ENCODE measurements at places on chromosomes 5 and 9.

GRCh38 chr5:82301190-82301589 lies 23.0 kb upstream of the RPS23 start:
- no peak for DNase-seq

DNA sequence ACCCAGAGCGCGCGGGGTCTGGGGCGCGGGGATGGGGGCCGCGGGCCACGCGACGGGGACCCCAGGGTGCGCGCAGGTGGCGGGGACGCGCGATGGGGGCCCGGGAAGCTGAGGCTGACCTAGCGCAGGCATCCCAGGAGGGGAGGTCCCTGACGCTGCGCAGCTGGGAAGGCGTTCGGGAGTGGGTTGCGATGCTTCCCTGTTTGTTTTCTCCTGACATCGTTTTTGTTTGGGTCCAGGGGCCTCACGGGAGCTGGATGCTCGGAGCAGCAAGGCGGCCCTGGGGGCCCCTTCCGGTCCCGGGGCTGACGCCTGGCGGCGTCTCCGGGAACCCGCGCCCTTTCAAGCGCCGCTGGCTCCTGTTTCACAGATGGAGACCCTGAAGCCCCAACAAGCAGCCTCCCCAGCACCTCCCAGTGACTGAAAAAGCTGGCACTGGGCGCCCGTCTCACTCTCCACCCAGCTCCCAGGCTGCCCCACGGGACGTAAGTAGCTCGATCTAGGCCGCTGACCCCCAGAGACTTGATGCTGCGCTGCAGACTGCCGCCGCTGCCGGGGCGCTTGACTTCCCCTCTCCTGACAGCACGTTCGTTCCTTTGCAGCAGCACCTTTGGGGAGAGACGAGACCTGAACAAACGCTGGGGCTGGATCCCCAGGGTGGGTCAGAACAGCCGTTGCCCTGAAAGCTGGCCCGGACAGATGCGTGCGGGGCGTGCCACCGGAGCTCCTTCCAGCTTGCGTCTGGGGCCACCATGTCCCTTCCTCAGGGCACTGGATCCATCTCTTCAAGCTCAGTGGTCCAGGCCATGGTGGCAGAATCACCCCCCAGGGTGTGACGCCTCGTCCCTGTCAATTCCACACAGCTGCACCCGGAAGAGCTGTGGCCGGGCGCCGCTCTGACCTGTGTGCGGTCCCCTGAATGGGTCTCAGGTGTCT lies 593 bp downstream of the BRD3OS start:
- peak; percentile 42 for DNase-seq

GRCh38 chr5:16791036-16791705 lies 144.9 kb downstream of the MYO10 start:
- peak; percentile 35 for DNase-seq

GRCh38 chr9:99035313-99035712 lies 69.6 kb upstream of the TGFBR1 start:
- DNase-seq = no peak

DNA sequence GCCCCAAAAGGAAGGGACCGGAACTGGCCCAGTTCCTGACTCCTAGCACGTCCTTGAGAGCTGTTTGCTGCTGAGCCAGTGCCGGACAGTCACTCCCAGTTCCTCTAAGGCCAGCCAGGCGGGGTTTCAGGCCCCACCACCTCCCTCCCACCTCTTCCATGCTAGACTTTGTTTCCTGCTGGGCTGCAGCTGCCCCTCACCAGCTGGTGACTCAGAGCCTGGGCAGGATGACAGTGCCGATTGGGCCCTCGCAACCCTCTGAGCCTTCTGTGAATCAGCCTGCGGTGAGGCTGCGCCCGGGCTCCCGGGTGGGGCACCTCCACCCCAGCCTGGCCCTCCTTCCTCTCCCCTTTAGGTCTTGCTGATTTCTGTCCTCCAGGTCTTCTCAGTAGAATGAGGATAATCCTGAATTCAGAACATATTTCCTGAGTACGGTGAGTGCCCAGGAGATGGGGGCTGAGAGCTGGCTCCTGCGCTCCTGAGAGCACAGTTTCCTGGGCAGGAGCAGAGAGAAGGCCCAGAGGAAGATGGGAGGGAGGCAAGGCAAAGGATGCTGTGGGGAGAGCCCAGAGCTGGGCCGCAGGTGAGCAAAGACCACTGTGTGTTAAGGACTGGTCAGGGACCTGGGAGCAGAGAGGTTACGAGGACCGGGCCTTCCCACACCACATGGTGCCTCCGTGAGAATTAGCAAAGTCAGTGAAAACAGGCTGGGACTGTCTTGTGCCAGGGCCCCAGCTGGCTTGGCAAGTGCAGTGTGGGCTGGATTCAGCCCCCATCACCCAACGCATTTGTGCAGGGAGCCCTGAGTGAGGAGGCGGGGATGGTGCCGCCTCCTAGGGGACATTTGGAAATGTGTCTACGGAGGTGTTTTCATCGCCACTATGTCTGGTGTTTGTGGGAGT lies 32.9 kb upstream of the STXBP1 start:
- peak; percentile 84 for DNase-seq

GRCh38 chr5:16894236-16895057 lies 41.6 kb downstream of the MYO10 start:
- DNase-seq = no peak

DNA sequence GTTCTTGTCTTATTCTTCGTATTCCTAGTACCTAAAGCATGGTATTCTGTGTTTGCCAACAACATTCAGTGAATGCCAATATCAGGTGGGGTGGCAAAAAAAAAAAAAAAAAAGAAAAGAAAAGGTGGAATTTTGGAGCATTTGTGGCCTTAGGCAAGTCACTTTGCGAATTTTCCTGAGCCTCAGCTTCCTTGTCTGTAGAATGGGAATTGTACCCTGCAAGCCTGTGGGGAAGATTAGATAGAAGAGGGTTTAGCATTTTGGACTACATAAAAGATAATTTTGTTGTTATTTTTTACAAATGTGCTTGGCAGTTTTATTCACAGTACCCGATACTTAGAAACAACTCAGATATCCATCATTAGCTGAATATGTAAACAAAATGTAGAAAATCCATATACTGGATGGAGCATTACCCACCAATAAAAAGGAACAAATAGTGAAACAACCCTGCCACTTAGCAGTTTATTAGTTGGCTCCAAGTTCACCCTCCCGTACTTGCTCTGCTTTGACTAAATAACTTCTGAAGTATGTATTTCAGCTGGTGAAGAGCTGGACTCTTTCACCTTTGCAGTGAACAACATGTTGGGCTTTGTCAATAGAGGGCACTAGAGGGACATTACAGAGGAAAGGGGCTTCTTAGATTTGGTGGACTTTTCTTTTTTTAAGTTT lies 13.6 kb downstream of the UBE2D2 start:
- DNase-seq = peak; percentile 62

GRCh38 chr5:127415034-127415433 lies 102.4 kb upstream of the PRRC1 start:
- no peak for DNase-seq

- no peak for DNase-seq
Measured at GRCh38 chr5:57836331-57836730, 353.7 kb upstream of the ACTBL2 start.

DNA sequence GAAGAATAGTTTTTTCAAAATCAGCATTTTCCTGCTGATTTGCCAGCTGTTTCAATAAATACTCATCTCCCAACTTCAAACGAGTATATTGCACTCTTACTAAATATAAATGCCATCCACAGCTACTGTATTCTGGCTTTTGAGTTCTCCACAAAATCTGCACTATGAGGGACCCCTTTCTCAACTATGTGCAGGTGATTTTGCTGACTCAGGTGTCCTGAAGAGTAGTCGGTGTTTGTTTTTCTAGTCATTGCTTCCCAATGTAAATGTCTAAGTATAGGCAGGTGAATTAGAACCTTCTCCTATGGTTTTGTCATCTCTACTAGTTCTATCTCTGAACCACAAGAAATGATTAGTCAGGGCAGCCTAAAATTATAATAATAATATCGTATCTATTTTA lies 616.8 kb upstream of the MEF2C start:
- DNase-seq = no peak

GRCh38 chr5:141945511-141946051 lies 12.4 kb downstream of the PCDH12 start:
- no peak for DNase-seq

GRCh38 chr5:68230285-68230684 lies 14.7 kb downstream of the PIK3R1 start:
- DNase-seq = no peak

- no peak for DNase-seq
Measured at GRCh38 chr5:5220901-5221631, 80.9 kb downstream of the ADAMTS16 start.

- DNase-seq = no peak
Measured at GRCh38 chr9:124013309-124014210, 2.0 kb downstream of the LHX2 start.

GRCh38 chr9:33458444-33458843 lies 11.1 kb upstream of the AQP3 start:
- DNase-seq = peak; percentile 89

DNA sequence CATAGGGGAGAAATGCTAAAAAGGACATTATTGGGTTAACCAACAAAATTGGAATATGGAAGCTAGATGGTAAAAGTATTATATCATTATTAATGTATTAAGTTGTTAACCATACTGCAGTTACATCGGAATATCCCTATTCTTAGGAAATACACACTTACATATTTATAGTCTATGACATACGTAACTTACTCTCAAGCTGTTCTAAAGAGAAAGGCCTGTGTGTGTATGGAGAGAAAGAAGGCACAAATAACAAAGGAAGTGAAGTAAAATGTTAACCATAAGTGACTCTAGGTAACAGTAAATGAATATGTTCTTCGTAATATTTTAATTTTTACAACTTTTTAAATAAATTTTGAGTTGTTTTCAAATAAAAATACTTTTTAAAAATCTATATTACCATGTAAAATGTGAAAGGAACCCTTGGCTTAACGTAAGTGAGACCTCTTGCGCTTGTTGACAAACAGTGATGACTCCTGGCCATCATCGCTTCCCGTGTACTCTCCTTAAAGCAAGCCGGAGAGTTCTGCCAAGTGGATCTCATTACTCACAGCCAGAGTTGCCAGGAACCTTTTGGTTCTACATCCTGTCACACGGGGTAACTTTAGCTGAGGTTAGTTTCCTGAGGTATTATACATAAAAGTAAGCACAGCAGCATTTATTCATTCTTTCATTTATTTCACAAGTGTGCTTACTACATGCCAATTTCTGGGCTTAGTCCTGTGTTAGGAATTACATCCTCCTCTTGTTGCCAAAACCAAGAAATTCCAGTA lies 165.4 kb downstream of the EPB41L4A start:
- no peak for DNase-seq

DNA sequence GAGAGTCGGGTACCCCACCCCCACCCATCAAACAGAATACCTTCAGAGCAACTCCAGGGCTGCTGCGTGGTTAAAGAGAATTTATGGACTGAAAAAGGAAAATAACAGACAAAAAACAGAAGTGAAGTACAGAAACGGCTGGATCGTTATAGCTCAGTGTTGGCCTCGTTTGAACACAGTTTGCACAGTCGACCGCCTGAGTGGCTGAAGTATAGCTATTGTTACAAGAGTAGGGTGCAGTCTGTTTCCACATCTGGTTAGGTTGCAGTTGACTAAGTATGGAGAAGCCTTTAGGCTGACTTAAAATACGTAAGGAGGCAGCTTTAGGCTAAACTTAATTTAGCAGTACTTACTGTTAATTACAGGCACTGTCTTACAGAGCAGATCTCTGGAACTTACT lies 121.2 kb downstream of the GCNT1 start:
- DNase-seq = no peak

DNA sequence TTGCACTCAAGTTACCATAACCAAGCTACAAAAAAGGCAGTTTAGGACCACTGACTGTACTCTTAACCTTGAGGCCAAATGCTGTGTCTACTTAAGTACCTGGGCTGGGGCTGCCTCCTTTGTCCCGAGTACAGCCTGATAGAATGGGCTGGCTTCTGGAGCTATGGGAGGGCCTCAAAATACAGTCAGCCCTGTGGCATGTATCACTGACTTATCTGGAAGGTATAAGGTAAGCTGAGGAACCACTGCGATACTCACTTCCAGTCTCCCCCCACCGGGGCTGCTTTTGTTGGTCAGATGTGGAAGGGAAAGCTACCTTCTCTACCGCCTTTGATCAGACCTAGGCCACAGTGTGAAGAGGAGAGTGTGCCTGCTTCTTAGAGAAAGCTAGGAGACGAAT lies 404.8 kb downstream of the ARHGEF28 start:
- DNase-seq = no peak

GRCh38 chr5:115180165-115180709 lies 10.5 kb upstream of the TRIM36 start:
- DNase-seq = no peak

- no peak for DNase-seq
Measured at GRCh38 chr5:103133231-103133630, 13.1 kb downstream of the PPIP5K2 start.
